ENCODE measurements at places on chromosomes 16 and 17. TPM values are rescaled to one million over a fixed set of nuclear protein-coding genes. Genes with fewer than 3 reads are reported as not detected.

The ABAT gene
- total RNA-seq = 4.4 TPM

The CLDN7 gene
- 1.6 TPM for total RNA-seq

The MFSD6L gene
- not detected for total RNA-seq

The BOLA2 gene
- 7.8 TPM for total RNA-seq

The SERPINF2 gene
- 40.7 TPM for total RNA-seq

The GDPD3 gene
- total RNA-seq = 3.7 TPM

The TP53TG3 gene
- not detected for total RNA-seq

The TMEM204 gene
- total RNA-seq = 36.5 TPM

The CX3CL1 gene
- total RNA-seq = 45.2 TPM

The C17orf100 gene
- total RNA-seq = 1.2 TPM

The SDR42E2 gene
- total RNA-seq = not detected

The OR4D1 gene
- not detected for total RNA-seq

The LRRC3C gene
- total RNA-seq = not detected

The C1QTNF1 gene
- total RNA-seq = 261 TPM

The TOX3 gene
- not detected for total RNA-seq

The CCL16 gene
- not detected for total RNA-seq

The GNAO1 gene
- total RNA-seq = 21.4 TPM

The SHBG gene
- total RNA-seq = not detected

The SEPTIN12 gene
- not detected for total RNA-seq

The ANKRD13B gene
- 11.2 TPM for total RNA-seq

The PAQR4 gene
- 2.5 TPM for total RNA-seq

The KRTAP1-5 gene
- not detected for total RNA-seq

The MYCBPAP gene
- 0.69 TPM for total RNA-seq

The RPS6KB1 gene
- total RNA-seq = 41.0 TPM

The SRCAP gene
- 44.9 TPM for total RNA-seq

The KCNJ12 gene
- 6.9 TPM for total RNA-seq

The SOST gene
- total RNA-seq = not detected

The KRT15 gene
- total RNA-seq = not detected

The ACSM2B gene
- not detected for total RNA-seq

The RUNDC3A gene
- total RNA-seq = not detected

The DPEP2 gene
- 1.1 TPM for total RNA-seq

The SLC38A7 gene
- 16.2 TPM for total RNA-seq

The CSH2 gene
- not detected for total RNA-seq

The GP1BA gene
- not detected for total RNA-seq

The TIMP2 gene
- total RNA-seq = 701 TPM

The TSR1 gene
- 24.0 TPM for total RNA-seq

The RAD51D gene
- total RNA-seq = 10.5 TPM

The NHLRC4 gene
- total RNA-seq = 0.65 TPM

The CES1 gene
- total RNA-seq = 95.9 TPM

The CTRB1 gene
- total RNA-seq = not detected

The KRTAP4-5 gene
- not detected for total RNA-seq

The FGF11 gene
- 2.7 TPM for total RNA-seq

The CRHR1 gene
- not detected for total RNA-seq

The CRYBA1 gene
- total RNA-seq = not detected

The CPHXL gene
- not detected for total RNA-seq

The ZNF469 gene
- total RNA-seq = 2.9 TPM
